ENCODE measurements at places on chromosomes 11 and 22.

- no peak for DNase-seq
Measured at GRCh38 chr11:47536915-47537314, 16.0 kb downstream of the CELF1 start.

- no peak for DNase-seq
Measured at GRCh38 chr11:78063440-78064181, at the start of gene THRSP. Gene THRSP, plus strand, starts transcription at chr11:78063861. Its CDS starts 21 bp downstream, at chr11:78063882.

GRCh38 chr22:48753381-48753730, 1074.3 kb downstream of the BRD1 start:
- DNase-seq = no peak

DNA sequence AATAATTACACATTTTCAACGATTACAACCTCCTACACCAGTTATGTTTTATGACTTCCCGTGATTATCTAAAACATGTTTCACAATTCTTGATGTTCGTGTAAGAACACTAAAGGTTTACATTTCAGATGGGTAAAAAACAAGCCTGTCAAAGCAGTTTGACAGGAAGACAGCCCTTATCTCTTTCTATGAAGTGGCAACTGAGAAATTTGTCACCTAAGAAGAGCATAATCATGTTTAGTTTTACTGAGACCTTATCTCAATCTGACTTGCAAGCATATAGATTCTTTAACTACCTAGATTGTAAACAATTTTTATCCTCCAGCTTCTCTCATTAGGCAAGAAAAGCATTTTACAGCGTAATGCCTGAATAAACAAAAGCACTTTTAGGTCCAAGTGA, 218.4 kb upstream of the ZBED5 start:
- no peak for DNase-seq

DNA sequence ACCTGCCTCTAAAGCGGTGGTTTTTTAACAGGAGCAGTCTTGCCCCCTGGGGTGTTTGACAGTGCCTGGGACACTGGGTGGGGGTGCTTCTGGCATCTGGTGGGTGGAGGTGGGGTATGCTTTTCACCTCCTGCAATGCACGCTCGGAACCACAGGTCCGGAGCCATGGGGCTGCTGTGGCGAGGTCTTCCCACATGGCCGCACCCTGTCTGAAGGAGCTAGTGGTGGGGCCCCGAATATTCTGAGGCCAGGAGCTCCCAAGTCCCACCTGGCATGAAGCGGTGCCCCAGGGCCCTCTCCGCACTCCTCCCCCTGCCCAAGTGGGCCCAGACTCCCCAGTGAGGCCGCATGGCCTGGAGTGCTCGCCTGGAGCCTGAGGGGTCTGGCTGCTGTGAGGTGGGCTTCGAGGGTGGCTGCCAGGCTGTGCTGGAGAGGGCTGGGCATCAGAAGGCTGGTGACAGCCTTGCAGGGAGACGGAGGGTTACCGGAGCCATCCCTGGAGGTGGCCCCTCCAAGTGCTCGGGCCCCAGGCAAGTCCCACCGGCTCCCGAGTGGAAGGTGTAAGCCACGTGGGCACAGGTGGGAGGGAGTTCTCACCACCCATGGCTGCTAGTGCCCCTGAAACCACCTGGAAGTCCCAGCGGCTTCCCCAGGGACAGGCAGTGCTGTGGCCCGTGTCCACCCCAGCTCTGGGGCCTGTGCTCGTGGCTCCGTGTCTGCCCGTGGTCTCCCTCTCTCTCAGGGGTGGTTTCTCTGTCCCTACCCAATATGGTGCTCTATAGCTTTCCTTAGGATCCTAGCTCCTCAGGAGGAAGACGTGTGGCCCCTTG, 15.1 kb downstream of the TBX1 start:
- DNase-seq = no peak

- DNase-seq = peak; percentile 23
Measured at GRCh38 chr11:118194835-118195627, 18.6 kb upstream of the SCN2B start.

DNA sequence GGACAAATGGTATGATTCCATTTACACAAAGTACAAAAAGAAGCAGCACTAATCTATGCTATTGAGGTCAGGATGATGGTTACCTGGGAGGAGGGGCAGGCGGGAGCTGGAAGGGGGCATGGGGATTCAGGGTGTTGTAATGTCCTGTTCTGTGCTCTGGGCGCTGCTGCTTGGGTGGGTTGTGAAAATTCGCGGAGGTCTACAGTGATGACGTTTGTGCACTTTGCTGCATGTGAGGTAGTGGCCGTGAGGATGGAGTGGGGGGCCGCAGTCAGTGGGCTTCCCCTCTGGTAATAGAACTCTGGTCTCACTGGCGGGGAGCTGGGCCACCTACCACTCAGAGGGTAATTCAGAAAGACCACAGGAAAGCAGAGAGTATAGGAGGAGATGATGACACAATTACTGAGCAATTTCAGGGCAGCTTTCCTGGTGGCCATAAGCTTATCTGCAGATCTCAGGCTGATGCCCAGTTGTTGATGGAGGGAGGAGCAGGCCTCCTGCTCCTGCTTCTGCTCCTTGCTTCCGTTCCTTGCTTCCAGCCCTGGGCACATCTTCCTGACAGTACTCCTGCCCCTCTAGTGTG, 121.5 kb downstream of the CEP164 start:
- DNase-seq = no peak

- no peak for DNase-seq
Measured at GRCh38 chr11:64023712-64024710, 11.7 kb upstream of the FLRT1 start.

DNA sequence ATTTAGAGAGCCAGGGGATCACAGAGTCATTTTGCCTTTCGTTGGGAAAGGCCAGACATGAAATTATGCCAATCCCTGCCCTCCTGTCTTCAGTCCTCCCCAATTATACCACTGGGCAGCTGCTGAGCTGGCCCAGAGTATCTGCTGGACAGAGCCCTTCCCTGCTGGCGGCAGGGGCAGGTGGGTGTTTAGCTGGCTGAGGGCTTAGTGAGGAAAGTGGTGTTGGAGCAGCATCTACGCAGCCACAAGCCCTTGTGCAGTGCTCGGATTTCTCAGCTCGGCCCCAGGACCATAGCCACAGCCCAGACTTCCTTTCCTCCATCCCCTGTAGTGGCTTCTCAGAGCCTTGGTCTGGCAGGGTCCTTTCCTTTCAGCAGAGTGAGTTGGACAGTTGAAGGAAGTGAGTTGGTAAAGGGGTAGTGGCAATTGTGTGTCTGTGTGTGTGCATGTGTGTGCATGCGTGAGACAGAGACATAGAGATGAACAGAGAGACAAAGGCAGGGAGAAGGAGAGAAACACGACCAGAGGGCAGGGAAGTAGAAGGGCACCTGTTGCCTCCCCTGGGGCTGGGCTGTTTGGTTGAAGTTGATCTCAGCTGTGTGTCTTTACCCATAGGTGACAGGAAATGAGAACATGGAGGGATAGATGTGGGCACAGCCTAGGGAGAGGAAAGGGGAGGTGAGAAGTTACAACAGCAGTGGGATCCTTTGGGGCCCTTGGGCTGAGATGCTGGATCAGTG, 66.2 kb downstream of the GRIK4 start:
- no peak for DNase-seq

DNA sequence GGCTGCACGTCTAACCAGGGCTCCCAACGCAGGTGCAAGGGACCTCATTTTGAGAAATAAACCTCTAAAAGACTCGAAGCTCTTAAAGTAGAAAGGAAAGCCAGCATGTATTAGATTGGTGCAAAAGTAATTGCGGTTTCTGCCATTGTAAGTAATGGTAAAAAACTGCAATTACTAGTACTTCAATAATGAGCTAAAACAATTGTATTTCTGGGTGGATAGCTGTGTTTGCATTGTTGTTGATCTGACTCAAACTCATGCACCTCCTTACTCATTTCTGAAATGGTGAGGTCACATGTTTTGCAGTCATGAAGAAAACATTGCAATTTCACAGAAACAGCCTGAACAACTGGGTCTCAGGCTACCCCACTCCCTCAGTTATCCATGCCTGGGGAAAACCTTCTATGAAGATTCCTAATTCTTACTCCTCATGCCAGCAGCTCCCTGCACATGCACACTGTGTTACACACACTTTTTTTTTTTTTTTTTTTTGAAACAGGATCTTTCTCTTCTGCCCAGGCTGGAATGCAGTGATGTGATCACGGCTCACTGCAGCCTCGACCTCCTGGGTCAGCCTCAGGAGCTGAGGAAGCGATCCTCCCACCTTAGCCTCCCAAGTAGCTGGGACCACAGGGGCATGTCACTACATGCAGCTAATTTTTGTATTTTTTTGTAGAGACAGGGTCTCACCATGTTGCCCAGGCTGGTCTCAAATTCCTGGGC, 24.6 kb downstream of the VWCE start:
- no peak for DNase-seq

DNA sequence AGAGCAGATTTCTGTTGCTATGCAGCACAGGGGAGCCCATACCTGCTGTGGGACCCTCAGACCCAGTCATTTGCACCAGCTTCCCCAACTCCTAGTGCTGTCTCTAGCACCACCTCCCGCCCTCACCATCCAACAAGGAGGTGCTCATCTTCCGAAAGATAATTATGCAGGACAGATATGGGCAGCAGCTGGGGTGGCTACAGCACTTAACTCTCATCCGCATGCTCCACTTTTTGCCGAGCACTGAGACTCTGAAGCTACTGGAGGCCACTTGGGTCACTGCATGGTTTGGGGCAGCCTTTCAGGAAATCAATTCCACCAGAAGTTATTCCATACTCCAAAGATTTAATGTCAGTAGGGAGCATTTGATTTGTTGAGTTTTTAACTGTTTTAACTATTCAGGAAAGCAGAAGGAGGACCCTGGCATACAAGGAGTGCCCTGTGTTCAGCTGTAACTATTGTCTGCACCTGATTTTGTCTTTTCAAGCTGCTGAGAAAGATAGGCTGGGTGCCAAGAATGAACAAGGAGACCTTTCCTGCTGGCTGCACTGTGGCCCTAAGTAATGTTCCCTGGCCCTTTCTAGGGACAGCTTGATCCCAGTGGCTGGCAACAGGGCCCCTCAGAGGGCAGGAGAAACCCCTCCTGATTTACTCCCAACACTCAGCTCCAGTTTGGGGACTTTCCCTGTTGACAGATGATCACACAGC, 67.3 kb upstream of the CSNK2A3 start:
- DNase-seq = no peak

GRCh38 chr11:1548221-1549070, 23.6 kb downstream of the DUSP8 start:
- peak; percentile 75 for DNase-seq

DNA sequence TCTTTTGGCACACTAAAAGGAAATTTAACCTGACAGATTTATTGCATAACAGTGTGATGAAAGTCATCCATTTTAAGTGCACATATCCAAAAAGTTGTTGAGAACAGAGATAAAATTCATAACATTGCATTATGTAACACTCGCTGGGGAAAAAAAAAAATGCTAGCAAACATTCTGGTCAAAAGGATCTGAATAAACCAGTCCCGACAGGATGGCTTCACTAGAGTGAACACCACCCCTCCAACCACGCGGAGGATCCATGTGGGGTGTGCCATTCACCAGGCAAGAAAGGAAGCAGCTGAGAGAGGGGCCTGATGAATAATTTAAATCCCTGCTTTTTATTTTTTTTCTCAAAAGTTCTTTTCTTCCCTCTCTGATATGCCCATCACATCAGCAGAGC, 258.7 kb downstream of the DCDC1 start:
- DNase-seq = no peak

DNA sequence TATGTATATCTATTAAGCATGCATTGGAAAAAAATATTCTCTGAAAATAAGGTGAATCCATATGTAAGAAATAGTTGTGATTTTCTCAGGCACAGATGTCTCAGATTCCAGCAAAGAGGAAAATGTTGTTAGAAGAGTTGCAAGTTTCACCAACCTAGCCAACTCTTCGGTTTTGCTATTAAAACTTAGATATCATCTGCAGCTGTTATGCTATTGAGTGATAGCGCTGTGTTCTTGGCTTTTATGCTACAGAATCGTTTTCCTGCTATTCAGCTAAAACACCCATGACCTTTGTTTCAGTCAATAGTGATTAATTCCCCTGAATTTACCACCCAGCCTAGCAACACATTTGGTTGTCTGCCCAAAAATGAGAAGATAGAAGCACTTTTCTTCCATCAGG, 795.6 kb upstream of the ANO3 start:
- DNase-seq = no peak

- no peak for DNase-seq
Measured at GRCh38 chr22:46794067-46794466, 31.6 kb downstream of the TBC1D22A start.

GRCh38 chr11:78187366-78188285, 800 bp downstream of the KCTD21 start:
- DNase-seq = no peak

- no peak for DNase-seq
Measured at GRCh38 chr11:31995032-31995431, 95.8 kb upstream of the RCN1 start.

DNA sequence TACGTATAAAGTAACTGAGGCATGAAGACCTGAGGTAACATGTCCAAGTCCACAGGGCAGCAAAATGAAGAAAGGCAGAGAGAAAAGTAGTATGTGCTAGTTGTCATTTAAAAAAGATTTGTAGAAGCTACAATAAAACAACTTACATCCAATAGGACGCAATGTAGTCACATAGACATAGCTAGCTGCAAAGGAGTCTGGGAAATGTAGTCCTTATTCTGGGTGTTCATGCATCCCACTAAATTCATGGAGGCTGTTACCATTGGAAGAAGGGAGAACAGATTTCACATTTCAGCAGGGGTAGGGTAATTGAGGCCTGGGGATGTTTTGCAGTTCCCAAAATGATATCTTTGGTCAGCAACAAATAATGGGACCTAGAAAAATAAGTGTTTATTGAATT, 571.4 kb downstream of the MIAT start:
- DNase-seq = no peak

- DNase-seq = no peak
Measured at GRCh38 chr11:100799445-100799844, 112.4 kb downstream of the ARHGAP42 start.

DNA sequence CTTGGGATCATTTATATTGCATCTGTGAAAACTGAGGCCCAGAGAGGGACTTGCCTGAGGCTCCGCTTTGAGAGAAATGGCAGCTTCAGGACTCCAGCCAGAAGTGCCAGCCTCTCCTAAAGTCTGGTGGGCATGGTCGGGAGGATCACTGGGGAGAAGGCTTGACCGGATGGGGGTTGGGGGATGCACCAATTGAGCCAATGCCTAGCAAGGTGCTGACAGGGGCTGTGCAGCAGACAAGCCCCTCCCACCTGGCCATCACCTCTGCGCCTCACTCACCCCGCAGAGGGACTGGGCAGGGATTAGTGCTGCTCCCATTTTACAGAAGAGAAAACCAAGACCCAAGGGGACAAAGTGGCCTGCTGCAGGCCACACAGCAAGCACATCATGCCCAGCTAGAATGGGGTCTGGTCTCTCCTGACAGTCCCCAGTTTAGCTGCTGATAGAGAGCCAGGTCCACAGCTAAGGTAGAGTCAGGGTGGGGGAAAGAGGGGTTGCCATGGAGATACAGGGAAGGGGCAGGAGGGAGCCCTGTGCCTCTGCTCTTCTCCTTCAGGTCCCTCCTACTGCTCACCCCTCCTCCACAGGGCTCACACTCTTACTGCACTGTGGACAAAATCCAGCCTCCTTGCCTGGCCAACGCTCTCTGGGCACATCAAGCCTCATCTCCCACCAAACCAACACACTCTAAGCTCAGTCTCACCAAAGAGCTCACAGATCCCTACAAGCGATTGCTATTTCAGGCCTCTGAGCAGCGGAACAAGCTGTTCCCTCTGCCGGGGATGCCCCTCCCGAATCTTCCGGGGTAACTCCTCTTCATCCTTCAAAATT, 29.5 kb downstream of the TEF start:
- DNase-seq = no peak

GRCh38 chr11:73931039-73931645, 19.7 kb upstream of the DNAJB13 start:
- peak; percentile 78 for DNase-seq

- DNase-seq = no peak
Measured at GRCh38 chr11:56994532-56994931, 5.8 kb downstream of the OR5AK2 start.

Measured in iPS-NIHi11 (cell line).